ENCODE measurements at places on chromosomes 2 and 18.

DNA sequence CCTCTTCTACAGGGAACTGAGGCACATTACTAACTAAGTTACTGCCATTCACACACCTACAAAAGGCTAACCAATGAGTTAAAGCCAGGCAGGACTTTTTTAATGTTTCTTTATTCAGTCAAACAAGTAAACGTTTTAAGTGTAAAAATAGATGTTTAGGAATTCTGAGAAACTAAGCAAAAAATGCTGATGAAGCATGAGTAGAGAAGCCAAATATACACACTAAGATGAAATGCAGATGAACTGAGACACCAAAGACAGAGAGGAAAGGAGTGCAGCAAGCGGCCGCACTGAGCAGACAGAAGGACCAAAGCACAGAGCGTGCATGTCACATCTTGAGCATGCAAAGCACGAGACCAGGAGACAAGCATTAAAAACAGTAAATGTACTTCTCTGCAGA lies 17.9 kb downstream of the L3MBTL4 start:
- DNase-seq: no peak

GRCh38 chr2:15584767-15585469 lies 6.8 kb upstream of the DDX1 start:
- DNase-seq: no peak

DNA sequence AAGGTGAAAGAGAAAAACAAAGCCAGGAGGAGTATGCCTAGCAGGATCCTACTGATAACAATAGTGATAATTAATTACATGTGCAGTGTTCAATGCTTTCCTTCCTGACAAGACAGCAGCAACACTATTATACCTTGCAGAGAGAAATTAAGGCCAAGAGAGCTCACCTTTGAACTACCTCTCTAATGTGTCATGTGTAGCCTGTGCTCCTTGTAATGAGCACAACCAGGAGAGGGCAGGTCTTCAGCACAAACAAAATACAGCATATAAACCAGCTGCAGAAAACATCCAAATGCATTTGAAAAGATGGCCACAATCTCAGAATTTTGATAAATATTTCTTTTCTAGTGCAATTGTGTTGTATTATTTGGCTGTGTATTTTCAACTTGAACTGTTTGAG lies 1425.7 kb downstream of the DSC3 start:
- DNase-seq: no peak

GRCh38 chr2:159795841-159796690 lies 1.9 kb downstream of the CD302 start:
- no peak for DNase-seq

GRCh38 chr18:79684283-79684631 lies 4.7 kb downstream of the CTDP1 start:
- DNase-seq: no peak

DNA sequence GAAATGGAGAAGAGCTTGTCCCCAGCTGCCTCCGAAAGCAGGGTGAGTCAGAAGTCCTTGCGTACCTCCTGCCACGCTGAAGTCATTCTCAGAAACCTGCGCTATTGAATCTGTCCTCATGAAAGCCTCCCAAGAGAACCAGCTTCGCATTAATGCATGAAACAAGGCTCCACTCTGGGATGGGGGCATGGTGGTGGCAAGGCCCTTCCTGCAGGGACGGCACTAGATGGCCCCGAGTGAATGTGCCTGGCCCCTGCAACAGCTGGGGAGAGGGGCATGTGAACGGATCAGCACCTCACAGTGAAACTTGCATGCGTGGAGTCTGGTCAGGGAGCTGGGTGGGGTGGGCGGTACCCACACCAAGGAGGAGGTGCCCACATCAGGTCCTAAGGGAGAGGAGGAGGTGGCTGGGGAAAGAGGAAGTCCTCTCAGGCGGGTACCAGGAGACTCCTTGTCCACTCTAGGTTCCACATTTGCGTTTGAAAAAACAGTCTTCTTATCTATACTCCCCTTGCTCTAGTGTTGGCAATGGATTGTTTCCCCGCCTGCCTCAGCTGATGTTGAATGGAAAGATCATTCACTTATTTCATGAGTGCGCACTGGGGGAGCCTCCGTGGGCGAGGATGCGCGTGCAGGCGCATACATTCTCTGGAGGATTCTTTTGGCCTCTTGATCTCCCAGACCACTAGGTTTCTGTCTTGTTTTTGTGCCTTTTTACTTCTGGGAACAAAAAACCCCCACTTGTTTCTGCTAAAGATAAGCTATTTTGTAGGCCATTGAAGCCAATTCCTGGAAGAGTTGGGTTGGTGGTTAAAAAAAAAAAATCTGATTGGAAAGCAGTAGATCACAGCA lies 104.7 kb downstream of the KLHL29 start:
- DNase-seq: no peak

DNA sequence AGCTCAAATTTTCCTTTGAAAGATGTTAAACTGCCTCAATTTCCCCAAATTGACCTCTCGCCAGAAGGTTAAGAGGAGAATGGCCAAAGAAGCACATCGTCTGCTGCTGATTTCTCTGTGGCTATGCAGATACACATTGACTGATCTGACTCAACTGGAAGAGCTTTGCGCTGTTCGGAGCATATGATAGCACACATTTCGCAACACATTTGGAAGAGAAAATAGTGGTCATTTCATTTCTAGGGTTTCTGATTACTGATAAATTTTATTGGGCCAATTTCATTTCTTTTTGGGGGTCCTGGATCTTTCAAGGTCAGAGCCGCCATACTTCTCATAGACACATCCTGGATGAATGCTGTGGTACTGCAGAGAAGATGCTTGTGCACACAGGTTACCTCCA lies 138.5 kb downstream of the TMEM200C start:
- DNase-seq: no peak

- no peak for DNase-seq
Measured at GRCh38 chr2:167294776-167295140, 406.5 kb downstream of the XIRP2 start.

- no peak for DNase-seq
Measured at GRCh38 chr2:126220331-126220730, 435.6 kb upstream of the GYPC start.

DNA sequence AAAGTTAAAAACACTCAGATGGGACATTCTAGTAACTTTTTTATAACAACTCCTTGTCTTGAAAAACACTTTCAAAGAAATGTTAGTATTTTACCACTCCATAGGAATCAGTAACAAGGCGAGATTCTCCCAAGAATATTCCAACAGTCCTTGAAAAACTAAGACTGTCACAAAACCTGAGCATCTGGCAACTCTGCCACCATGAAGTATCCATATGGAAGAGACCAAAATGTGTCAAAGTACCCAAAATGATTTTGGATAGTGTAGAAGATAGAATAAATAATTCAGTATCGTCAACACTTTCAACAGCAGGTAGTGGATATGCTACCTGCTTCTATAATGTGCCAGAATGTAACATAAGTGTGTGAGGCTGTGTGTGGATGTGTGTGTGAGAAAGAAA lies 361.8 kb downstream of the ZEB2 start:
- DNase-seq: no peak

DNA sequence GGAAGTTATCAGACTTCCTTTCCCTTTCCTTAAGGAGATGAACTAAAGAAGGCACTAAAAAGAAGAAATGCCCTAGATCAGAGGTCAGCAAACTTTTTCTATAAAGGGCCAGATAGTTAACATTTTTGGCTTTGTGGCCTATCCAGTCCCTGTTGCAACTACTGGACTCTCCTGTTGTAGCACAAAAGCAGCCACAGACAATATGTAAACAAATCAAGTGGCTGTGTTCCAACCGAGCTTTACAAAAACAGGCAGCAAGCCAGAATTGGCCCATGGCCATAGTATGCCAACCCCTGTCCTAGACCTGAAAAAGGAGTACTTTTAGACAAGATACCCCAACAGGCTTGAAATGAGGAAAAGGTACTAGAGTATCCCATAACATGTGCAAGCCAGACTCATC lies 10.9 kb downstream of the NHEJ1 start:
- DNase-seq: no peak

DNA sequence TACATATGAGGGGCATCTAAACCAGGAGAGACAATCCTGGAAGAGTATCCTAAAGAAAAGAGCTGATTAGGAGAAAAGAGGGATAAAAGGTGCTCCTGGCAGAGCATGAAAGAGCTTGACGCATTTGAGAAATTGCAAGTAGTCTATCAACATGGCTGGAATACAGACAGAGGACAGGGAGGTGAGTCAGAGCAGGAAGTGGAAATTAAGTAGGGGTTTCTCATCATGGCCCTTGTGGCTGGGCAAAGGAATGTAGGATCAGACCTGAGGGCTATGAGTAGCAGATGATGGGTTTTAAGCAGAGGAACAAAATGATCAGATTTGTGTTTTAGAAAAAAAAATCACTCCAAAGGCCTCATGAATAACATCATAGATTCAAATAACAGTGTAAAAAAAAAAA lies 49.2 kb upstream of the UGP2 start:
- DNase-seq: no peak

DNA sequence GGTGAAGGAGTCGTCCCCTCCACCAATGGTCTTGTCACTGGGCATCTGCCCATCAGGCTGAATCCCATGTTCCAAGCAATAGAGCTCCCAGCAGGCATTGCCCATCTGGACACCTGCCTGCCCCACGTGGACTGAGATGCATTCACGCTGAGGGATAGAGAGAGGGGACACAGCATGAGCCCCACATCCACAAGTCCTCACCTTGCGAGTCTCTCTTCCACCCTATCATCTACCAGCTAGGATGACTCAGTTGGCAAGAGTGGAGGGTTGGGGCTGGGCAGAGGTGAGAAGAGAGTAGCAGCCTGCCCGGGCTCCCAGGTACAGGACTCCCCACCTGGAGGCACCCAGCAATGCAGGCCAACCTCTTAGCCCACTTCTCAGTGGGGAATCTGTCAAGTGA lies 959 bp upstream of the TUBA4B start:
- DNase-seq: no peak

DNA sequence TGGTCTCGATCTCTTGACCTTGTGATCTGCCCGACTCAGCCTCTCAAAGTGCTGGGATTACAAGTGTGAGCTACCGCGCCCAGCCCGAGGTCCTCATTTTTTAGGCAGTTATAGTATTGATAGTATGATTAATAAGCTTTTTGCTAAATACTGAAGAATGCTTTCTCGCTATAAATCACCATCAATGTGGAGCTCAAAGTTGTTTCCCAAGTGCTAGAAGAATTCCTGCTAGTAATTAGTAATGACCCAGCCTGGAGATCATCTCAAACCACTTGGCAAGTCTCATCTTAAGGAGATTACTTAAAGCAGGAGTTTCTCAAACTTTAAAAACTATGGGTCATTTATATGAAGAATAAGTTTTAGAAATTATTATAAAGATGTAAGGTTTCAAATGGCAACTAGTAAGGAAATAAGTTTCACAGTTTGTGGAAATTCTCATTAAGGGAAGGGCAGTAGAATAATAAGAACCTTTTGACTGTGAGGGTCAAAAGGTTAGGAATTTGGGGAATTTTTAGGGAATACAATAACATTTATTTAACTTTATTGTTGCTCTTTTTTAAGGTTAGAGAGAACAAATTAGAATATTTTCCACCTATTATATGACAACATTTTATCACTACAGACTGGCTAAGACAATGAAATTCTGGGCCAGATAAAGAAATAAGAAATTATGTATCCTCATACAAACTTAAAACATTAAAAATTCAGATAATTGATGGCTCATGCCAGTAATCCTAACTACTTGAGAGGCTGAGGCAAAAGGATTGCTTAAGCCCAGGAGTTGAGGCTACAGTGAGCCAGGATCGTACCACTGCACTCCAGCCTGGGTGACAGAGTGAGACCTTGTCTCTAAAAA lies 148.6 kb upstream of the MAP3K20 start:
- DNase-seq: no peak

GRCh38 chr2:136255127-136255526 lies 137.2 kb upstream of the CXCR4 start:
- DNase-seq: no peak

- no peak for DNase-seq
Measured at GRCh38 chr18:48804856-48805610, 145.7 kb downstream of the SMAD7 start.

- DNase-seq: peak; percentile 48
Measured at GRCh38 chr2:206981739-206982340, 42.5 kb downstream of the CPO start.

DNA sequence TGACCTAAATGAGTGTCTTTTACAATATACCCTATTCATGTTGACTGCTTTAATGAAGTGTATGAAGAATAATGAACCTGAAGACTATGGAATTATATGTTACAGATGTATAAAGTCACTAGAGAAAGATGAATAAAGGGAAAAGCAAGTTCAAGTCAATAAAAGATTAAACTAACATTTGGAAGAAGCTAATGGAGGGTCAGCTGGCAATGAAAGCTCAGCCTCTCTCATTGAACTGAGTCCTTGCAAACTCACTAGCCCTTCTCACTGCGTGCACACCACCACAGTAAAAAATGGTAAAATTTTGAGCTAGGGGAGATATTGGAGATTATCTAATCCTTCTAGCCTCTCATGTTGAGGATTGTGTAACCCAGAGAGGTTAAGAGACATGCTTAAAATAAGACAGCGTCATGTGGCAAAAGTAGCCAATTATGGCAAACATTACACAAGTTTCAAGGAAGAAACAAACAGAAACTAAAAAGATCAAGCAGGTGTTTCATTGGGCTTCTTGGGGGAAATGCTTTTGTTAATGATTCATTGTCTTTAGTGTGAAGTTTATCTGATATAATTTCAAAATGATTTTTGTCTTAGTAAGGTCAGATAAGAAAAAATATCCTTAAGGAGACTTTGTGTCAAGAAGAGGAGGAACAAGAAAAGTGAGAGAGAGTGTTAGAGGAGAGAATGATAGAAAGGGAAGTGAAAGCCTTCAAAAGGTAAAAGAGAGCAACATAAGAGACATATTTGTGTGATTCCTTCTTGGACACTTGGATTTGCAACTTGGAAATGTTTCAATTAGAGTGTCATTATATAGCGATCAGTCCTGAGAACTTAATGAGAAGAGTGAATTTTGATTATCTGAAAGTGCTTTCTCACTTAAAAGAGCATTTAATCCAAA lies 893.7 kb upstream of the FAM98A start:
- no peak for DNase-seq

- DNase-seq: no peak
Measured at GRCh38 chr18:24992491-24992890, 359.5 kb downstream of the ZNF521 start.

GRCh38 chr2:99819766-99820165 lies 322.6 kb downstream of the AFF3 start:
- DNase-seq: no peak

DNA sequence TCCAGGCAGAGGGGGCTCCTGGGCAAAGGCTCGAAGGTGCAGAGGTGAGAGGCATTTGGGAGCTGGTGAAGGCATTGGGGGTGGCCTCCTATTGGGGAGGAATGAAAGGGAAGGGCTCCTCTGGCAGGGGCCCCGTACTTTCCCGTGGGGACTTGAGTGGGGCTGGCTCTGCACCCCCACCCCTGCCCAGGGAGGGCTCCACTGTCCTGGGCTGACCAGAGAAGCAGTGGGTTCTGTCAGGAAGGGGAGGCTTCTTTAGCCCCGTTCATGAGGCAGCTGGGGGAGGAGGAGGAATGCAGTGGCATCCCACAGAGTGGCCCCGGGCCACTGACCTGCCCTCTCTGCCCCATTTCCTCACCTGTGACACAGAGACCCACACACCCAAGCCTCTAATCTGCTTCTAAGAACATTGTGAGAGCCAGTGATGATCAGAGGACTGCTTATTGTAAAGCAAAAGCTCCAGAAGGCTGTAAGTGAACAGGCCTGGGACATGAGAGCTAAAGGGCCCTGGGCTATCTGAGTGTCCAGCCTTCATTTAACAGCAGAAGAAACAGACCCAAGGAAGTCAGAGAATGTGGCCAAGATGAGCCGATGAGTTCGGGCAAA lies 38.6 kb upstream of the GPAT2 start:
- DNase-seq: no peak
